NCI-H1930 (cell line): ENCODE measurements at places on chromosomes 2 and 18.

DNA sequence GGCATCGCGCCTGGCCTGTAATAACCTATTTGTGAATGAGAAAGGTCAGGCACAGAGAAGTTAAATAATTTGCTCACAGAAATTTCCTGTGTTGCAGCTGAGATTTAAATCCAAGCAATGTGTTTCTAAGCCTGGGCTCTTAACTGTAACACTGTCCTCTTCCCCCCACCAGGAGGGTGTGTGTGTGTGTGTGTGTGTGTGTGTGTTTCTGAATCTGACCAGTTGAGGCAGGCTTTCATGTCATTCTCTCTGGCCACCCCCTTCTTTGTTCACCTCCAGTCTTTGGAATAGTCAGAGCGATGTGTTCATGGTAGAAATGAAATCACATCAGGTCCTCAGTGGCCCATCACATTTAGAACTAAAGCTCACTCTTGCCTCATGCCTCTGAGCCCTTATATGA is 81.2 kb downstream of the NEDD4L start:
- no peak for DNase-seq

- DNase-seq = no peak
Observed at GRCh38 chr2:128809259-128809636, 490.6 kb upstream of the HS6ST1 start.

DNA sequence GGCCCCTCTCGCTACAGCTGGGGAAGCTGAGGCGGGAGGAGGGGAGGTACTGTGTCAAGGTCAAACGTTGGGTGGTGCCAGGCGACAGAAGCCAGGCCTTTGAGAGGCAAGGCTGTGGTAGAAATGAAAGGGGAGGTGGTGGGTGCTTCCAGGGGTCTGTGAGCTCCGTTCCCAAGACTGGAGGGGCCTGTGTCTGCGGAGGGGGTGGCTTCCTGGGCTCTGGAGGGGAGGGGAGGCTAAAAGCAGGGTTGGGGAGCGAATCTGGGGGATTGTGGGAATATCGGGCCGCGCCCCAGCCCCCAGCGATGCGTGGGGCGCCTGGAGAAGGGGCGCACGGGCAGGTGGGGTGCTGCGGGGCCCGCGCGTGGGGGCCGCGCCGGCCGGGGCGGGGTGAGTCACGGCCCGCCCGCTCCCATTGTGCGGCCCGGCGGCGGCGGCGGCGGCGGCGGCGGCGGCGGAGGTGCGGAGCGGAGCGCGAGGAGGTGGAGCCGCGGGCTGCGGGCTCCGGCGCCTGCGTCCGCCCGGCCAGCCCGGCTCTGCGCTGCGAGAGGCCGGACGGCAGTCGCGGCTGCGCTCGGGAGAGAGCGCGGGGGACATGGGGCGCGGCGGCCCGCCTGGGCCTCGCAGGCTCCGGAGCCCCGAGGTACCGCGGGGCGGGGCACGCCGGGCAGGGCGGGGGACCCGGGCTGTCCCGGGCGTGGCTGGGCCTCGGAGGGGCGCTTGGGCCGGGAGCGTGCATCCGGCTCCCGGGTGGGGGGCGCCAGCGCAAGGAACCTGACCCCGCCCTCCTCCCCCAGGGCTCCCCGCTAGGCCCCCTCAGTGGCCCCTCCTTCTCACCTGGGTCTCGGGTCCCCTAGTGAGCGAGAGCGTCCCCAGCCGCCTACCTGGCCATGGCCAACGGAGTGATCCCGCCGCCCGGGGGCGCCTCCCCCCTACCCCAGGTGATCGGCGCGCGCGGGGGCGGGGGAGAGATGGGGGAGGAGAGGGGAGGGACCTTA is at the start of gene SLC4A3:
TSS of gene SLC4A3 (plus strand) at position 528 of the 998 bp plus-strand sequence. CDS start at position 891, 363 bp downstream.
- peak; percentile 58 for DNase-seq

DNA sequence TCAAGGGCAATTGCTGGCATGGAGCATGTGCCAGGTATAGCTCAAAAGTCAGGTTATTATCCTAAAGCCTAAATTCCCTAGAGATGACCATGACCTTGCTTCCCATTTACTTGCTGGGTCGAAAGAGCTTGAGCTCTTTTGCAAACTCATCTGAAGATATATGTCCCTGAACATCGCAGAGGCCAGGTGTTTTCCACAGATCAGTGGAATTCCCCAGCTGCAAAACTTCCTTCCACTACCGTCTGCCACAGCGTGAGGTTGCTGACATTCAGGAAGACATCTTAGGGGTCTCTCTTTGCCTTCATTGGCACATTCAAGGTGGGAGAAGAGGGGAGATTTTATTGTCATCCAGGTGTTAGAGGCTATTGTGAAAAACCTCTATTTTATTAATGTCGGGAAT is 171.0 kb downstream of the MIB1 start:
- no peak for DNase-seq

DNA sequence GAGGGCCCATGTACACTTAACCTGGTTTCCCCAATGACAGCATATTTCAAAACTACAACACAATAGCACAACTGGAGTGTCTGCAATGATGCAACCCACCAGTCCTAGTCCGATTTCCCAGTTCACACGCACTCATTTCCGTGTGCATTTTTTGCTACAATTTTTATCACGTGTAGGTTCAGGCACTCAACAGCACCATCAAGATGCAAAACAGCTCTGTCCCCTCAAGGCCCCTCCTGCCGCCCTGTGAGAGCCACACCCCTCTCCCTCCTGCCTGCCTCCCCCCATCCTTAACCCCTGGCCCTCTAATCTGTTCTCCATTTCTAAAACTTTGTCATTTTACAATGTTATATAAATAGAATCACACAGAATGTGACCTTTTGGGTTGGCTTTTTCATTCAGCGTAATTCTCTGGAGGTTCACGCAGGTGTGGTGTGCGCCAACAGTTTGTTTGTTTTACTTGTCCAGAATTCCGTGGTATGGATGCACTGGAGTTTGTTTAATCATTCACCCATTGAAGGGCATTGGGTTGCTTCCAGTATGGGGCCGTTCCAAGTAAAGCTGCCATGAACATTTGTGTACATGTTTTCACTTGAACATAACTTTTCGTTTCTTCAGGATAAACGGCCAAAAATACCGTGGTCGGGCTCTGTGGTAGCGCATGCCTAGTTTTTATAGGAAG is 8.4 kb downstream of the KCNIP3 start:
- DNase-seq = no peak

- DNase-seq = no peak
Observed at GRCh38 chr2:108553209-108553919, 19.1 kb downstream of the LIMS1 start.

DNA sequence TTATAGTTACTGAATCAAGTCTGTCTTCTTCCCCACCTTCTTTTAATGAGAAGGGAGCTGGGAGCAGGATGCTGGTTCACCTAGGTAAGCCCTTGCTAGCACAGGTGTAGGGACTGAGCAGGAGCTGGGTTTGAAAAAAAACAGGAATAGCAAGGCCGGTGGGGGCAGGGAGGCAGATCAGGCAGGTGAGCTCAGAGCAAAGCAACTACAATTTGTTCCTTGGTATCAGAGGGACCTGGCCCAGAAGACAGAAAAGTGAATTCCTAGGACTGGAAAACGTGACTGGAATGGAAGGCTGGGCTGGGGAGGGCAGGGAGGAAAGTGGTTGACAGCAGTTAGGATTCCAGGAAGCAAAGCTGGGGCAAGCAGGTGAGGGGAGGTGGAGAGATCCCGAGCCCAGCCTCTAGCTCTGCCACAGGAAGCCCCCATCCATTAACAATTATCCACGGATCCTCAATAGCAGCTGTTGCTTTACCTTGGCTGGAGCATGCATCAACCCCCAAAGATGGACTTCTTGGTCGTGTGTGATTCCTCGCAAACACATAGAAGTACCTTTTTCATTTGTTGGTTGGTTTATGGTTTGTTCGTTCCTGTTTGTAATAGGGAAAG is 118.4 kb downstream of the LNPK start:
- DNase-seq = no peak

GRCh38 chr18:27921392-27921791 is 255.5 kb downstream of the CDH2 start:
- no peak for DNase-seq

- peak; percentile 13 for DNase-seq
Observed at GRCh38 chr18:31741097-31741735, 19.5 kb downstream of the SLC25A52 start.

DNA sequence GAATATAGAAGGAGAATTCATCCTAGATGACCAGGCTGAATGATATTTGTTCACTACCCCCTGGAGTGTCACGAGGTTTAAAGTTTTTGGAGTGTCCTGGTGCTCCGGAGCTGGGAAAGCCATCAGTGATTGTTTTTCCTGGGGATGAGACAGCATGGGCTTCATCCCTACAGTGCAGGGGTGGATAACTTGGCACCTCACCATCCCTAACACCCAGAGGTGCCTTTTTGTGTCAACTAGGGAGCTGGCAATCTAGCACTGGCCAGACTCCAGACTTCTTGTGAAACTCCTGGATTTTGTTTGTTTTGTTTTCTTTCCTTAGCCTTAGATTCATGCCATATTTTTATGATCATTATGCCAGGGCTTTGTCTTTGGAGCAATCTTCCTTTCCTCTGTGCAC is 164.8 kb downstream of the PRKCE start:
- DNase-seq = no peak

- peak; percentile 42 for DNase-seq
Observed at GRCh38 chr2:175030380-175031271, 25.4 kb upstream of the CHN1 start.

DNA sequence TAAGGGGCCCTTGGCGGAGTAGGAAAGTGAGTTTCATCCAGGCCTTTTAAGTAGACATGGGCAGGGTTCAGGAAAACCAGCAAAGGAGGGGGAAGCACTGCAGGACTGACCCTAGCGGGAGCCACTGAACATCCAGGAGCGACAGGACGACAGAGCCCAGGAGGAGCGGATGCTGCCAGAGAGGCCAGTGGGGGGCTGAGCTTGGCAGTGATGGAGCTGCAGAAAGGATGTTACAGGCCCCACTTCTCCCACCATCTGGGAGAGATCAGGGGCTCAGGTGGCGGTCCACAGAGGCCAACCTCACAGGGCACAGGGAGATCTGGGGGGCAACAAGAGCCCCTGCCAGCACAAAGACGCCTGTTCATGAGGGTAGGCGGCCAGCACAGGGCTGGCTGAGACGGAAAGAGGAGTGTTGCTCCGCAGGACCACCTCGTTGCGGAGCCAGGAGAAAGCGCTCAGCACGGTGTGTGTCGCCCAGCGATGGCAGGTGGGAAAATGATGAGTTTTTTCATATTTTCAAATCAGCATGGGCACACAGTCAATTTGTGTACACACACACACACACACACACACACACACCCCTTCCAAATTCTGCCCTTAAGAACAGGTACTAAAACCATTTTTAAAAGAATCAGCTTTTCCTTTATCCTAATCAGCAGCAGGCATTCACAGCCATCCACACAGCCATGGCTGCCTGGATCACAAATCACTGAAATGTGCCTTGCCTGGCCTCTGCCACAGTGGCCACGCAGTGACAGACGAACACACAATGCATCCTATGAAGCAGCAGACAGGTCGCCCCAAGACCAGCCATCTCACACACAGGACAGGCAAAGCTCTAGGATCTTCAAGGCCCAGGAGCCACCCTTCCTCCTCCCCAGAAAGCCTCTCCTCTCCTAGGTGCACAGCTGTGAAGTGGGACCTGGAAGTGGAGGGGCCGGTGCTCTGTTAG is 63.2 kb downstream of the NDUFA10 start:
- DNase-seq = no peak
